ENCODE measurements at places on chromosomes 3 and 15.

GRCh38 chr15:54789376-54789775, 407.4 kb downstream of the RSL24D1 start:
- DNase-seq, result no peak

- DNase-seq, result no peak
These were observed 15.7 kb upstream of the LRCH3 start for GRCh38 chr3:197775317-197775716.

GRCh38 chr3:46138581-46138980, 69.5 kb downstream of the CCR1 start:
- no peak for DNase-seq

GRCh38 chr3:14401692-14402303, 608 bp upstream of the SLC6A6 start:
- DNase-seq, result no peak

- no peak for DNase-seq
These were observed 1077.0 kb downstream of the ROBO2 start for GRCh38 chr3:78116874-78117273.

- no peak for DNase-seq
These were observed 97.6 kb upstream of the PSMD6 start for GRCh38 chr3:64120876-64121275.

DNA sequence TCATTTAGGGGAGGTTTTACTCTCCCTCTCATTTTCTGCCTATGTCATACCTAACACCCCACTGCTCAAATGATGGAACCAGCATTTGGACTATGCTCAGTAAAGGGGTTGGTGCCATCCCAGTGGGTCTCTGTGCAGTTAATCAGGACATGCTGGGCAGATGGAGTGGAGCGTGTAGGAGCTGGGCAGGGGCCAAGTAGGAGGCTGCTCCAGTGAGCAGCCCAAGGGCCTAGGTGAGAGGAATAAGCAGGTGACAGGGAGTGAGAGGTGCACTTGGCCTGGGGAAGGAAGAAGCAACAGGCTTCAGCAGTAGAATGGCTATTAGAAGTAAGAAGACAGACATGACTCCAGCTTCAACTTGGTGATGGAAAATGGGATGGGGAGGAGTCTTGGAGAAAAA, 72.2 kb downstream of the EPHB1 start:
- no peak for DNase-seq

GRCh38 chr15:58038426-58039078, 27.0 kb downstream of the ALDH1A2 start:
- DNase-seq, result peak; percentile 37

DNA sequence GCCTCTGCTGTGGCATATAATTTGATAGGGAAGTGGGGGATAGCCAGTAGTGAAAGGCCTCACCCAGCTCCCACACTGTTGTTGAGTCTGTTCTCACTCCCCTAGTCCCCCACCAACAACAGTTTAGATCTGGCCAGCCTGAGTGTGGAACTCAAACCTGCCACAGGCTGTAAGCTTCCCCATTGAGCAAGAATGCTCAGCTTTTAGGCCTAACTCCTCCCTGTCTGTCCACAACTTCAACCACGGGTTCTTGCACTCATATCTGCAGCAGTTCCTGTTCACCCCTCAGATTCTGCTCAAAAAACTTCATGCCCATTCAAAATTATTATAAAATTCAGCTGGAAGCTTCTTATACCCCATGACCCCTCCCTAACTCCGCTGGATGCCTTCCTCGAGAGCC, 975.1 kb downstream of the NSUN3 start:
- DNase-seq, result no peak

DNA sequence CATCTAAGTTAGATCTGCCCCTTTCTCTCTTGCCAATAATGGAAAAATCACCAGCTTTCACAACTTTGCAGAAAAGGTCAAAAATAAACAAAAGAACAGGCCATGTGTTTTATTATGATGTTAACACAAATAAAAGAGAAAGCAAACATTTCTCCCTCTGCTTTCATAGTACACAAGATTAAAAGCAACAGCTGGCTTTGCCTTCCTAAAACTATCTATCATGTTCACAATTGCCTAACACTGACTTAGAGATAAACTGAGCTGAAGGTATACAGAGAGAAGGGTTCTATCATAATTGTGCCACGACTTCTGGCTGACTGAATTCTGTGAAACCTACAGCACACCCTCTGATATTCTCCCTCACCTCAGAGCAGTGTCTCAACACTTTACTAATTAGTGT, 29.4 kb downstream of the AADAC start:
- DNase-seq, result no peak

DNA sequence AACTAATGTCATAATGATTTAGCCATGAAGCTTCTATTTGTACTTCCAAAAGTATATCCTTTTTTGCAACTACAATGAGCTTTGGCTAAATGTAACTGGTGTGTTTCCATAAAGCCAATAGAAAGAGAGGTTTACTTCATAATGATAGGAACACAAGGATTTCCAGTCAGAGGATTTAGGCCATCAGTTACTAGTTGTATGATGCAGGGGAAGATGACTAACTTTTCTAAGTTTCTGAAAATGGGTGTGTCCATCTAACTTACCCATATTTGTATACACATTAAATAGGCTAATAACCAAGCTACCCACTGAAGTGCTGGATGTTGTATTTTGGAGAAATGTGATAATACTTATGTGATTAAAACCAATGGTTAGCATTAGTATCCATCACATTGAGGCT, 55.7 kb downstream of the SLC4A7 start:
- DNase-seq, result no peak

DNA sequence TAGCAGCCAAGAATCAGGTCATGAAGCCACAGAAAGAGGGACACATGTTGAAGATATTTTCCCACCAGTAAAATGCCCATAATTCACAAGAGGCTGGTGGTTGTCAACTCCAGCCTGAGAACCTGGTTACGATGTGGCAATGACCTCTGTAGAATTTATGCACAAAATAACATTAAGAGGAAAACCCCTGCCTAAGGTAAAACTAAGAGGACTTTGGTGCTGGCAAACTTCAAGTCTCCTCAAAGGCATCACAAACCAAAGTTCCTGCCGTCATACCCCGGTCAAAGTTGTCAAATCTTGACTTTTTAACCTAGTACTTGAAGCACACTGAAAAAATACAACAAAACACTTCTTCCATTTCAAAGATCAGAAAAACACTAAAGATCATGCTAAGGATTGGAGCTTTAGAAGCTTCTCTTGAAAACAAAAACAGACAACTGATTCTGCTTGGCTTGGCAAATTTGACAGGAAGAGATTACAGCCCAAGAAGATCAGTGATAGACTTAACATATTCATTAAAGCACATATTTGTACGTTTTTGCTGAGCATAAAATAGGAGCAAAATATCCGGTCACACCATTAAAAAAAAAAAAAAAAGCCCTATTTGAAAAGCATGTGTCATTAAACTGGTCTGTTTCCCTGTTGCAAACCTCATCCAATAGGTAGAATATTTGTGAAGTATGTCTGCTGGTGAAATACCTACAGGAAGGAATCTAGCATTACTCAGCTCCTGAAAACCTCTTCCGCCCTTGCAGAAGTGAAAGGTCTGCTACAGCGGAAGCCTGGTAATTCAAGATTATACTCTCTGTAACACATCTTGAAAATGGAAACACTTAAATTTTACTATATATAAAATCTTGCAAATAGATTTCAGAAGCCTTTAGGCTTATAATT, 22.8 kb downstream of the EIF4E3 start:
- DNase-seq, result no peak

- no peak for DNase-seq
These were observed 8.7 kb downstream of the KBTBD13 start for GRCh38 chr15:65085207-65085753.

GRCh38 chr15:77084436-77084835, 13.5 kb upstream of the TSPAN3 start:
- no peak for DNase-seq

GRCh38 chr3:16130066-16130465, 44.4 kb upstream of the GALNT15 start:
- DNase-seq, result peak; percentile 80

DNA sequence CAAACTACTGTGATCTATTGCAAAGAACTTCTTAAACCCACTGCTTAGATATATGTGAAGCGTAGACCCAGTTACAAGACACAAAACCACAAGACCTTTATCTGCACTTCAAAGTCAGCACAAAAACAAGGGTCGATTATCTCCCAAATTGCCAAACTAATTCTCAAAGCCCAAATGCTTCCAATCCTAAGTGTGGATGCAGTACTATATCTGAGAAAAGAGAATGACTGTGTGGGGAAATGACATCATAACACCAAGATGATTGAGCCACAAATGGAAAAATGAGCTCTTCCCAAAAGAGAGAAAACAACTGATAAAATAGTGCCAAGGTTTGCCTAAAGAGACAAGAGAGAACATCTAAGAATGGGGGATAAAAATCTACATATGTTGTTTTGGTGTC, 86.2 kb downstream of the MEIS2 start:
- no peak for DNase-seq

- DNase-seq, result no peak
These were observed 90.8 kb downstream of the DPH6 start for GRCh38 chr15:35455201-35455600.

- no peak for DNase-seq
These were observed 496.7 kb upstream of the CFAP20DC start for GRCh38 chr3:59546522-59546921.

- no peak for DNase-seq
These were observed 56.3 kb upstream of the ITGA11 start for GRCh38 chr15:68488290-68488689.

GRCh38 chr3:42651248-42652091, 2.0 kb upstream of the ZBTB47 start:
- DNase-seq, result peak; percentile 26

GRCh38 chr15:52466134-52466701, 62.5 kb downstream of the MYO5A start:
- DNase-seq, result no peak

- DNase-seq, result no peak
These were observed 2.8 kb downstream of the FOXB1 start for GRCh38 chr15:60006873-60007272.

- no peak for DNase-seq
These were observed 23.7 kb downstream of the TCF12 start for GRCh38 chr15:56942118-56942517.

DNA sequence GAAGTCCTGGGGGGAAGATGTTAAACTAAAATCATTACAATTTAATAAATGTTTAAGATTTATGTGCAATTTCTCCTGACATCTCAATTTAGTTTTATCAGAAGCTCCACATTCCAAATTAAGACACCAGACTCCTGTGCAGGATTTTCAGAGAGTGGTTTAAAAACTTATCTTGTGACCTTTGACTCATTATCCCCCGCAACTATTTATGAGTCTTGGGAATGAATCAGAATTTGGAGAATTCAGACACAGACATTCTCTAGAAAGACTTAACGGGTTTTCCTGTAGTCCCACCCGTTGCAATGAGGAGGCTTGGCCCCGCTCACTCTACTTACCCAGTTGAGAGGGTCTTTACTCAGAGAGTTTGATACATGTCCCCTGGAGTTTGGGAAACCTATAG, 7.1 kb downstream of the OR5K2 start:
- DNase-seq, result no peak

GRCh38 chr3:141544697-141545096, 57.9 kb downstream of the RASA2 start:
- DNase-seq, result no peak

GRCh38 chr3:168517249-168518071, 421.7 kb upstream of the GOLIM4 start:
- DNase-seq, result no peak

GRCh38 chr15:31869686-31870307, 160.5 kb upstream of the CHRNA7 start:
- no peak for DNase-seq

GRCh38 chr15:60128000-60128376, 123.9 kb downstream of the FOXB1 start:
- no peak for DNase-seq

DNA sequence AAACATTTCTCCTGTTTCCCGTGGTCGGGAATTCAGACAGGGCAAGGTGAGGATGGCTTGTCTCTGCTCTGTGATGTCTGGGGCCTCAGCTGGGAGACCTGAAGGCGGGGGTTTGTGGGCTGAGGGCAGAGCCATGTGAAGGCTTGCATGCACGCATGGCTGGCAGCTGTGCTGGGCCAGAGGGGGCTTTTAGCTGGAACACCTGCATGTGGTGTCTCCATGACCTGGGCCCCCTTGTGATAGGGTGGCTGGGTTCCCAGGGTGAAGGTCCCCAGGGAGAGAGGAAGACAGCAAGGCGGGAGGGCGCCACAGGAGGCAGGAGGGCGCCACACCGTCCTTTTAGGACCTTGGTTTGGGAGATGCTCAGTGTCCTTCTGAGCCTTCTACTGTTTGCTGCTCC, 101.6 kb upstream of the PRR23E start:
- DNase-seq, result no peak

DNA sequence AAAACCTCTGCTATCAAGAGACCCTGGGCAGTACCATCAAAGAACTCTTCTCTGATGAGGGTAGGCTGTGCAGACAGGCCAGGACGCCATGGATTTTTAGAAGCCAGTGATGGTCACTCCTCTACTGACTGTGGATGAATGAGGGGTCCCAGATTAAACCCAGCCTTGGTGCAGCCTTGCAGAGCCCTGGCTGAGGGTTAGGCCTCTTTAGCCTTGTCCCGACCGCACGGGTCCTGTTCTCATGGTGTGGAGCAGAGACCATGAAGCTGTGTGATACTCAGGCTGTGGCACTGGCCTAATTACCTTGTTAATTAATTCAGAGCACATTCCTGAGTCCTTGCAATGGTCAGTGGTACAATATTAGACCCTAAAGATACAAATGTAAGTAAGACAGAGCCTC, 71.7 kb downstream of the FBN1 start:
- no peak for DNase-seq

DNA sequence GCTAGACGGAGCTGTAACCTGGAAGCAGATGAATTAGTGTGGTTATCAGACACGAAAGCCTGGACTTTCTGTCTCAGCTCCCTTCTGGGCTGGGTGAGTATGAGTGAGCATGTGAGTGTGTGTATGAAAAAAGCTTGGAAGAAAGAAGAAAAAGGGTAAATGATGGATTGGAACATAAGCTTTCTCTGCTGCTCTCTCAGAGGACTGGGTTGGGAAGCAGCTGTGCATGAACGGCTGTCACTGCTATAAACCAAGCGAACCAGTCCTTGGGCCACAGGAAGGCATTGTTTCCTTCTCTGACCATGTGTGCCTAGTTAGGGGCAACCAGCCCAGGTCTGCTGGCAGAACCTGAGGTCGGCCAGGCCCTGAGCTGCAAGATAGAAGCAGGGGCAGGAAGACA, 37.0 kb downstream of the UMPS start:
- no peak for DNase-seq
